Stimulated activated CD8-positive, alpha-beta memory T cell treated with anti-CD3 and anti-CD28 coated beads, Interleukin-7, amount 100 ng/mL, for 1 hour (primary cell): ENCODE measurements at places on chromosomes 11 and 22.

- no peak for DNase-seq
Observed at GRCh38 chr11:82523141-82523540, 210.5 kb downstream of the FAM181B start.

GRCh38 chr11:116729501-116730240, 43.1 kb downstream of the BUD13 start:
- DNase-seq: no peak

GRCh38 chr11:92227230-92227814, 2.7 kb downstream of the FAT3 start:
- DNase-seq: no peak

- DNase-seq: no peak
Observed at GRCh38 chr22:23509571-23510302, 70.4 kb downstream of the IGLL1 start.

GRCh38 chr11:62387381-62387780, 31.5 kb upstream of the SCGB1A1 start:
- DNase-seq: no peak

- DNase-seq: no peak
Observed at GRCh38 chr11:30393012-30393411, 70.1 kb downstream of the ARL14EP start.

GRCh38 chr22:23064381-23065068, 5.8 kb upstream of the GNAZ start:
- DNase-seq: no peak

DNA sequence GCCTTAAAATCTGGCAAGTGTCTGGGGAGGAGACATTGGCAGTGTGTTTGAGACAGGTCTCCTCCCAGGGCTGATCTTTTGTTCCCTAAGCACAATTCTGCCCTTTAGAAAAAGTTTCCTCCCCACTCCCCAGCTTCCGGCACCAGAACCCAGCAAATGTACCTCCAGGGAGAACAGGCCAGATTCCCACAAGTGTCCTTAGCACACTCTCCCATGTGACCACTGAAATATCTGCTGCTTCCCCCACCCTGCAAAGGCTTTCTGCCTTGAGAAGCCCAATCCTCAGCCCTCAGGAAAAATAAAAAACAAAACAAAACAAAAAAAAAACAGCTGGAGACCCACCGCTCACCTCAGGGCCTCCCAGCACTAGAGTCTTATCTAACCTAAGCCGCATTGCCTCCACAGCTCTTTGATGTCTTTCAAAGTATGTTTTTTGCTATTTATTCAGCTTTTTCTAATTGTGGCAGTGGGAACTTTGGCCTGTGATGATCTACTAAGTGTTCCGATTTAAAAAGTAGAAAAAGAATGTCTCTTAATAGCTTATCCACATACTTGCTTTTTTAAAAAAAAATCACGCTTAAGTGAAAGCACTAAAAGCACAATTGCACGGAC, 29.0 kb upstream of the FBLN1 start:
- no peak for DNase-seq

DNA sequence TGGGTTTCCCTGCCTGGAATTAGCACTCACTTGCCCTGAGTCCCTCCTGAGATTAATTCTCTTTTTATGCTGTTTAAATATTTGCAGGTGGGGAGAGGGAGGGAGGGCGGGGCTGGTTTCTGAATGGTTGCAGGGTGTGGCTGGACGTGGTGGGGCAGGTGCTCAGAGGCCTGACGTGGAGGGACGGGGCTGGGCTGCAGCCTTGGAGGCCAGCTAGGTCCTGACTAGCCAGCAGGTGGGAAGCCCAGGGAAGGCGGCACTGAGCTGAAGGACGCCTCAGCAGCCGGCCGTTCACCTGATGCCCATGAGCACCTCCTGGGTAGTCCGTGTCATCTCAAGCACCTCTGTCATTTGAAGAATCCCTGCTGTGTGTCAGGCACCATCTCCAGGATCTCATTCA, 21.3 kb downstream of the SGSM1 start:
- DNase-seq: no peak

GRCh38 chr11:68296344-68297051, 15.9 kb upstream of the LRP5 start:
- DNase-seq: no peak

- no peak for DNase-seq
Observed at GRCh38 chr11:1076061-1076665, 1.5 kb downstream of the MUC2 start.

DNA sequence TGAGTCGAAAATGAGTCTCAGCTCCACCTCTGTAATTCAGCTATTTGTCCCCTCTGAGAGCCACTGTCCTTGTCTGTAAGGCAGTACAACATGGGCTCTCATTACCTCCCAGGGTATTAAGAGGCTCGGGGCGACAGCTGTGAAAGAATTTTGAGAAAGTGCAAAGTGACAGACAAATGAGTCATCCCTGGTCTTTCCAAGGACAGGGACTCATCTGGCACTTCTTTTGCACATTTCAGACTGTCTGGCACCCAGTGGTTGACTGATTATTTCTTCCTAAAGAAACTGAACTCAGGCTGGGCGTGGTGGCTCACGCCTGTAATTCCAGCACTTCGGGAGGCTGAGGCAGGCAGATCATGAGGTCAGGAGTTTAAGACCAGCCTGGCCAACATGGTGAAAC, 62.1 kb upstream of the ARFGAP3 start:
- DNase-seq: no peak

- DNase-seq: no peak
Observed at GRCh38 chr11:8624698-8625097, 30.7 kb upstream of the STK33 start.

- DNase-seq: no peak
Observed at GRCh38 chr11:130582981-130583380, 134.5 kb downstream of the ADAMTS15 start.

GRCh38 chr11:73288873-73289707, 17.0 kb downstream of the P2RY6 start:
- DNase-seq: peak; percentile 18

DNA sequence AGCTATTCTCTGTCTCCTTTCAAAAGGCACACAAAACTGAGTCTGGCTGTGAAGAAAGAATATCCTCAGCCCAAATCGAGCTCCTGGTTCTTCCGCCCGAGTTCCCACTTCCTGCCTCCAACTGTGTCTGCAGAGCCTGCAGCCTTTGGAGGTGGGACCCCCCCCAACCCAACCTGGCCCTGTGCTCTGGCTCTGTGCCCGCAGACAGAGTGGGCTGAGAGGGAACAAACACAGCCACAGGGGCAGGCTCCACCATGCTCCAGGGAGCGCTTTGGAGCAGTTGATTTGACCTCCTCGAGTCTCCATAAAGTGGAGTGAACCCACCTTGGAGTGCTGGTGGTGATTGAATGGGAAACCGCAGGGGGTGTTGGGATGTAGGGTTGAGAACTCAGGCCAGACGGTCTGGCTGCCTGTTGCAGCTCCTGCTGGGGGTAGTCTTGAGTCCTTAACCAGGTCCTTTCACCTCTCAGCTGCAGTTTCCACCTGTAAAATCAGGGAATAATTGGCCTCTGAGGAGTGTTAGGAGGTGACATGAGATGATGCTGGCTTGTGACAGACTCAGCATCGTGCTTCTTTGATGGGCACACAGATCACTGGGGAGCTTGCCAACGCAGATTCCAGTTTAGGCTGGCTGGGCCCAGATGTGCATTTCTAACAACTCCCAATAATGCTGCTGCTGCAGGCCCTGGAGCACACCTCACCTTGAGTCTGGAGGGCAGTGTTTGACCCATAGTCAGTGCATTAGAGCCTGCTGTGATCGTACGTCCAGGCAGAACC, 11.4 kb downstream of the DAGLA start:
- no peak for DNase-seq

GRCh38 chr11:66194391-66194790, 74.0 kb upstream of the RAB1B start:
- no peak for DNase-seq

GRCh38 chr22:27438271-27438980, 363.1 kb downstream of the MN1 start:
- no peak for DNase-seq

DNA sequence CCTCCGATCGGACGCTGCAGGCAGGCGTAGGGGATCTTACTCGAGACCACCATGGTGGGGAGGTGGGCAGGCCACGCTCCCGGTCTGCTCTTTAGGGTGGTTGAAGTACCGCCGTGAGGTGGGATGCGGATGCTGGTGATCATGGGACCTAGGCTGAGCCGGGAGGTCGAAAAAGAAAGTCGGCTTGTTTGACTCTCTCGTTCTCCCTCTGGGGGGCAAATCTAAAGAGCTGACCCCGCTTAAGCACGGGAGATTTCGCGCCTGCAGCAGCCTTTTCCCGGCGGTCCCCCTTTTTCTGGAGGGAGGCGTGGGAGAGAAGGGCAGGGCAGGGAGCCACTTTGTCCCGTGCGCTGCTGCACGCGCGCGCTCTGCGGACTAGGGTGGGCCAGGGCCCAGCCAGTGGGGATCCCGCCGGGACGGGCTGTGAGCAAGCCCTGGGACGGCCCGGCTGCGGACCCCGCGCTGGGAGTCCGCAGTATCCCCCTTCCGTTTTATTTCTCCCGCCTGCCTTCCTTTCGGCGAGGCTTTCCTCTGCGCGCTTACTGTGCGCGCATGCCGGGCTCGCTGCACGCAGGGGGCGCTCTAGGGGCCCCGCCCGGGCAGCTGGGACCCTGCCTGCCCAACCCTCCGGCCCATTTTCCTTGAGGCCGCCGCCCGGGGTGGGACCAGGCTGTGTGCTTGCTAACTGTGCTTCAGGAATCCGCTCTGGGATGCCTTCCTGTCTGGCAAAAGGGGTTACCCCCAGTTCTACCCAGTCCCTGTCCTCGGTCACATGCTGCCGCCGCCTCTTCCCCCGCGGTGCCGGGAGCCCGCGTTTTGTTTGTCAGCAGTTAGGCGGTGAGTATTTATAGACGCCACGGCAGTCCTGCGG, 81.0 kb downstream of the PRR5L start:
- DNase-seq: no peak

DNA sequence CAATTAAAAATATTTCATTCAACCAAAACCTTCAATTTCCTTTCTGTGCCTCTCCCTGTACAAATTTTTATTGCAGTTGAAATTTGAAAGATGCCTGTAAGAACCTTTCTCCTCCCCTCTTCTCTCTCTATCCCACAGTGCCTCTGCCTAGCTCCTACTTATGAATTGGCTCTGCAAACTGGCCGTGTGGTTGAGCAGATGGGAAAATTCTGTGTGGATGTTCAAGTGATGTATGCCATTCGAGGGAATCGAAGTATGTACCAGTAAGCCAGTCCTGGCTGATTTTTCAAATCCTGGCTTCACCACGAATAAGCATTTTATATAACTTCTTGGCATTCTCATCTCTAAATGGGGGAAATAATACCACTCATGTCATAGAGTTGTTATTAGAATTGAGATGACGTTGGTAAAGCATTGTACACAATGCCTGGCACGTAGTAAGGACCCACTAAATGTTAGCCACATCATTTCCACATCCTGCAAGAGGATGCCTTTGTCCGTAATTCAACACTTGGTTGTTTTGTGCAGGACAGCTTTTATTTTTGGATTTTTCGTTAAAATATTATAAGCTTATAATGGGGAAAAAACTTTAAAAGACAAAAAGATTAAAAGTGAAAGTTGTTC, 6.0 kb downstream of the DDX25 start:
- no peak for DNase-seq

DNA sequence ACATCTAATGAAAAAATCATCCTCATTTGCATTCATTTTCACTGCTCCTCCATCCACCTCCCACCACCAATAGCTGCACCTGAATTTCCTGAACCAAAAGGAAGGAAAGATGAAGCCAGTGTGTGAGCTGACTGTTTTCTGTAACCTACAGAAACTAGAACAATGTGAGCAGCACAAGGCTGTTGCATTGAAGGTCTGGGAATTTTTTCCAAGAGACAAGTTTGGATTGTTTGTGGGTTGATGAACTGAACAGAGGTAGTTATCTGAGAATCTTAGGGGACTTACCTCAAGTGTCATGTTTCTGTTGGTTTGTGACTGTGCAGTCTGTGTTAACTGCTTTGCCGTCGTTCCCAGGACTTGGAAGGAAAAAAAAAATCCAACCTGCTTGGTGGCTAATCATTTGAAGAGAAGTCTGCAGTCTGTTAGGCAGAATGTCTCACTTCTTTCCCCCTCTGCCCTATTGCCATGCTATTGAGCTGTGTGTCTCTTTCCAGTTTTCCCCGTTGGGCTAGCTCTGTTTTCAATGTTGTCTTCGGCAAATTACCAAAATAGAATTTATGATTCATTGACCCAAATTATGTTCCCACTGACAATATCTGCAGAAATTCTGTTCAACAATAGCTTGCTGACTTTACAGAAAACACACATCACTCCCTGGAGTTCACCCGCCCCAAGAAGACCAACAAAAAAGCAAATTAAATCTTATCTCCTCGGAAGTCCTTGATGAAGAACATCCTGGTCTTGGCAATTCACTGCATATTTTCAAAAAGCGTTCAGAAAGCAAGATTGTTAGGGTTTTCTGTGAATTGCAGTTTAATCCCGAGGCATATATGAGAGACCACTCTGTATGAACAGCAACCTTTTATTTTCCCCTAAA, 76.0 kb downstream of the SC5D start:
- no peak for DNase-seq

GRCh38 chr22:31728857-31729256, 21.1 kb downstream of the PRR14L start:
- no peak for DNase-seq

DNA sequence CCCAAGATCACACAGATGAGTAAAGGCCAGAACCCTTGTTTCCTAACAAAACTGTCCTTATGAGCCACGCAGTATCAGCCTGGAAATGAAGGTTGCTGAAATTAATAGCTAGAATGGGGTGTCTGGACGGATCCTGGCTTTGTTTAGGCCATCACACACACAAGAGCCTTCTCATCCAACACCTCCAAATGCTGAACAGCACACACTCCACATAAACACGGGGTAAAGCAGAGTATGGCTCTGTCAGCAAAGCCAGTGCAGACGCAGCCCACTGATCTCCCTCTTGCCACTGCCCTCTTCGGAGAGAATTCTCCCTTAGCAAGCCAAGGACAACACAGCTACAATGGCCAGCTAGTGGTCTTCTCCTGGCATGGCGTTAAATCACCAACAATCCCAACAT, 392.6 kb upstream of the SYN3 start:
- DNase-seq: no peak

DNA sequence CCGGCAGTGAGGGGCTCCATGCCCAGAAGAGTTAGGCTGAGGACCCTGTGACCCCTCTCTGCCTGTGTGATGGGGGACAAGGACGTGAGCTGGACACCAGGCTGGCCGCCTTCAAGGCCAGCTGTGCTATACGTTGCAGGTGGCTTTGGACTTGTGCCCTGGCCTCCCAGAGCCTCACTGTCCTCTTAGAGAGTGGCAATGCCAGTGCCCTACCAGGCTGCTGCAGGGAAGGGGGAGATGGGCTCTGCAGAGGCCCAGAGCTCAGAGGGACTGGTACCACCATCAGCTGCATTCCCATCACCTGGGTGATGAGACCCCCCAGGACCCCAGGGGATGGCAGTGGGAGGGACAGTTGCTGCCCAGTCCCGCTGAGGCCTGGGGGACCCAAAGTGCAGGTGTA, 90.4 kb upstream of the SHISAL1 start:
- no peak for DNase-seq

GRCh38 chr11:110606415-110606814, 105.8 kb downstream of the ARHGAP20 start:
- no peak for DNase-seq

GRCh38 chr11:93248602-93249001, 50.8 kb upstream of the SLC36A4 start:
- DNase-seq: no peak

GRCh38 chr22:23273445-23274145, 93.3 kb downstream of the BCR start:
- DNase-seq: no peak

GRCh38 chr22:30270832-30271231, 4.2 kb upstream of the OSM start:
- DNase-seq: no peak
